NCI-H82 (cell line): ENCODE measurements at places on chromosomes 2 and 18.

DNA sequence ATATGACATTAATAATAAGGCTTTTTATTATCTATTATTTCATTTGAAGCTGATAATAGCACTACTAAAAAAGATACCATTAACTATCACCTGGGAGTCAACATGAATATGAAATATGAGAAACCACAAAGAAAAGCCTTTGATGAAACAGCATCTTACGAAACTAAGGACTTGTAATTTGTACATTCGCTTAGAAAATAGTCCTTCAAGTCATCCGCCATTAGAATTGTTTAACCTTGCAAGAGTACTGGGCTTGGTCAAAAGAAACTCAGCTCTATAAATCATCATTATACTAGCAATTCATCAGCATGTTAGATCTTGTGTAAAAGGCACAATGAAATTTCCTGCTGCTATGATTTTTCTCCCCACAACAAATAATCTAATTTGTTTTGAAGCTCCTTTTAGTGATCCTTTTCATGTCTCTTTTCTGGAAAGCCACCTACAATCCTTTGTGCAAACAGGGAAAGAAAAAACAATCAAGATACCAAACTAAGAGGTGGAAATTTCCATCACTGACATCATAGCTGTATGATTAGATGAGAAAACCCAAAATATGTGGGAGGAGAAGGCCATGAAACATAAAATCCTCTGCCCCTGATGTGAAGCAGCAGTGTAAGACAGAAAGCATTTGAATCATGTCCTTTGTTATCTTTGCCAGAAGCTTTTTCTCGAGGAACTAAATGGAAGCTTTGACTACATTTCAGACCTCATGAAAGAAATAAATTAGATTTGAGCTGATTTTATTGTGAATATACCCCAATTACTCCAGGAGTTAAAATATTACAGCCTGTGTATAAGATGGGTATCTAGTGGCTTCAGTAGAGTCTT, 31.2 kb downstream of the SCN9A start:
- DNase-seq = no peak

GRCh38 chr2:215476424-215476823, 40.6 kb upstream of the FN1 start:
- DNase-seq = no peak

DNA sequence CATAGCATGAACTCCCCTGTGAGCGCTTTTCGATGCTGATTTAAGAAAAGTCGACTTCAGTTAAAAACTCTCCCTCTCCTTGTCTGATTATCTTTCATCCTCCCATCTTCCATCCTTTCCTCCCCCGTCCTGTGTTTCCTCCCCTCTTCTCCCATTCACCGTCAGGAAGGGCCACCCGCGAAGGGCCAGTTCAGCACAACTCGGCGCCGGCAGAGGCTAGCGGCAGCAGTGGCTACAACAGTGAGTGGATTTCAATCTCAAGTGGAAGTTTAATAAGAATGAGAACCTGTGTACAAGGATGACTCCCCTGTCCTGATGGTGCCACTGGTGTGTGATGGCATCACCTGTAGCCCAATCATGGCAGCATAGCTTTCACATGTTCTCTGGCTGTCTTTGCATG, 106.9 kb downstream of the PRKRA start:
- DNase-seq = no peak

GRCh38 chr2:111029181-111029927, 91.4 kb upstream of the BCL2L11 start:
- no peak for DNase-seq

GRCh38 chr2:241935314-241935713, 65.8 kb downstream of the RTP5 start:
- no peak for DNase-seq

DNA sequence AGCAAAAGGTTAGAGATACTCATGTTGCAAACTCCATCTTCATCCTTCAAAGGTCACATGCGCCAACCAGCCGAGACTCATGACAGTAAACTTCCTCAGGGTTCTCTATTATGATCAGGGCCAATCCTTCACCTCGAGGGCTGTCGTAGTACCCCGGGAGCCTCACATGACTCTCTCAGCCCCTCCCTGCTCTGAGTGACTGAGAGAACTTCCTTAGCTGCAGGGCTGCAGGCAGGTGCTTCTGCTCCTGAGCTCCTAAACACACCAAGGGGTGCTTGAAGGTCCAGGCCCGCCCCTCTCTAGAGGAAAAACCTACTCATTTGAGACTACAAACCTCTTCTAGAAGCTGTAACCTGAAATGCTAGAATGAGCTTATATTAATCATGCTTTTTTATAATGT, 48.2 kb downstream of the LONRF2 start:
- no peak for DNase-seq

DNA sequence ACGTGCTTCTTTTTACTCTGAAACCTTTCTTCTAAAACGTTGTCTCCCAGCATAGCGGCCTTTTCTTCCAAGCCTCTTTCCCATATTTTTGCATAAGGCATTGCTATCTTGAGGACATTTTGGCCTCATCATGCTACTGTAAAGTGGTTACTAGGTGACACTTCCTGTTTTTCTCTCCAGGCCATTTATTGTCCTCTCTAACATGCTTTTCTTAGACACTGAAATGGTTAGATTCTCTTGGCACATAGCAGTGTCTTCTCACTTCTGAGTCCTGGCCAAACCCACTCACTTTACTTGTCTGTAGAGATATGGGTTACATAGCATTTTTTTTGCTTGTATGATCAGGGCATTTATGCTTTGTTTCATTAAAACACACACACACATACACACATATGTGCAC, 50.1 kb upstream of the KCNH7 start:
- no peak for DNase-seq

- DNase-seq = no peak
These were observed 6.2 kb downstream of the KRTCAP3 start for GRCh38 chr2:27448381-27448780.

- DNase-seq = no peak
These were observed 24.1 kb upstream of the GFPT1 start for GRCh38 chr2:69411120-69411519.

DNA sequence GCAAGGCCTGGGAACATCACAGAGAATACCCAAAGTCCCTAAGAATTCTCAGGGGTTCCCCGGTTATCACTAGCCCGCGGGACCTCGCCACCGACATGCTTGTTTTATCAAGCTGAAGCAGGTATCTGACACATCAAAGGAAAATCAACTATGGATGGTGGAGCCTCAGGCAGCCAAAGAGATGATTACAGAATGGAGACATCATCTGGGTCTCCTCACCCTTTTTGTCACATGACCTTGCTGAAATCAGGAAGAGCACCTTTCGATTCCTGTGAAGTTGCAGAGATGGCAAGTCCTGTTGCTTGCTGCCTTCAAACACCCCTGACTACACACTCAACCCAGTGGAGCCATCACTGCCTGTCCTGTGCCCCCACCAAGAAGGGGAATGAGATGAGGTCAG, 19.2 kb upstream of the CAB39 start:
- DNase-seq = no peak

DNA sequence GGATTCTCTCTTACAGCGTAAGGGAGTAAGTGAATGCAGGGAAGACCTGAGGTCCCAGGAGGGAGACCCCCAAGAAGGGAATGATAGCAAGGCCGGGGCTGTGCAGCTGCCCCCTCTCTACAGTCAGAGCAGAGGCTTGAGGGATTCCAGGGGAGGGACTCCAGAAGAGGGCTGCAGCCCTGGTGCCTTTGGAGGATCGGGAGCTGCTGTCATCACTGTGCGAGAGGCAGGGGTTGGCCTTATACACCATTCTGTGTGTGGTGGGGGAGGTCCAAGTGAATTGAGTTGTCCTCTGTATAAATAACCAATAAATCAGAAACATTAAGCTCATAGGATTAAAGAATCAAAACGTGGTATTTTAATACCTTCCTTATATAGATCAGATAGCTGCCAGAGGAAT, 114.9 kb downstream of the GLI2 start:
- peak; percentile 83 for DNase-seq

- DNase-seq = no peak
These were observed 155.9 kb upstream of the RASGRP3 start for GRCh38 chr2:33320573-33320972.
